ENCODE measurements at places on chromosomes 6 and 20. TPM values are rescaled to one million over a fixed set of nuclear protein-coding genes. Genes with fewer than 3 reads are reported as not detected.
A peak's percentile ranks its signal among the peaks of the same experiment; 100 is the strongest.

DNA sequence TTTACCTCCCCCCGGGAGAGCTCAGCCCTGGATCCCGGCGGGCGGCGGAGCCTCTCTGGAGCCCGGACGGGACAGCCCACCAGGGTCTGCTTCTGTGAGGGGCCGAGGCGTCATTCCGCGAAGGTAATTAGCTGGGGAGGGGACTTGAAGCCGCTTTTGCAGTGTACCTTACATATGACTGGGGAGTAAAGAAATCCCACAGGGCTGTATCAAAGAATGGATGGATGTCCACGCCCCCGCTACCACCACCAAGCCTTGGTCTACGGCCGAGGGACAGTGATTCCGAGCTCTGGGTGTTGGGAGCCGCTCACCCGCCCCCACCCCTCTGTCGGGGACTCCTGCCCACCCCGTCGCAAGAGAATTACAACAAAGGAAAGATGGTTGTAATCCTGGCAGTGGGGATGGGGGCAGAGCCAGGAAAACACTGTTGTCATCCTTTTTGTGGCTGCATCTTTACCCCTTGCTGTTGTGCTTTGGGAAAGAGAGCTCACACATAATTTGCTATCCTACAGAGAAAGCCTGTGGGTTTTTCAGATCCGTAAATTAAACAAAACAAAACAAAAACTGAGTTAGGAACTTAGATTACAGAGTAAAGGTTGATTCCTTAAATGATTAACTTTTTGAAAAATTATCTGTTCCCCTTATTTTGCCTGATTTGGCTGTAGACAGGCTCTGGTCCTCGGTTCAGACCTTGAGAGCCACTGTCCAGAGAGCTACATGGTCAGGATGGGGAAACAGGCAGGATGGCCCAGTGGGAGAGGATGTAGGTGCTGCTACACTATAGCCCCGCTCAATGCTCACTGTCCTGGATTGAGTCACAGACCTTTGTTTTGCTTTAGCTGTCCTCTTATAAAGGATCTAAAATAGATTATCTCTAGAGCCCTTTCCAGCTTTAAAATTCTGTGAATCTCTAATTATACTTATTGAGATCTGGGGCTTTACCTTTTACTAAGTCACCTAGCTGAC, 997 bp upstream of the FBXO30 start:
- DNase-seq: no peak

GRCh38 chr6:52135217-52135616, 47.8 kb upstream of the PKHD1 start:
- DNase-seq: no peak

GRCh38 chr6:125810445-125810844, 19.7 kb downstream of the NCOA7 start:
- DNase-seq: no peak

DNA sequence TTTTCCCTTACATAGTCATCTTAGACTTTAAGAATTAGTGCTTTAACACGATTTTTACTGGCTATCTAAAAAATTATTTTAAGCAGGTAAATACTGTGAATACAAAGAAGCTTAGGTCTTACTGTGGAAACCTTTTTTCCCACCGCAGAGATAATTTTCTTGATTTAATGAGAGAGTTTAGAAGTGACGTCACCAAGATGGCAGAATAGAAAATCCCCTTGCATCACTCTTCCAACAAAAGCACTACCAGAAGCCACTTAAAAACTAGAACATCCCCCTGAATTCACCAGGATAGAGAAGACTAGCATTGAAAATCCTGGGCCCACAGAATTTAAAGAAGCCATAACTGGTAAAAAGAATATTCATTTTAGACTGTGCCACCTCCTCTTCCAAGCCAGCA, 375.4 kb upstream of the PTCHD4 start:
- no peak for DNase-seq

The MUC21 gene
- total RNA-seq: not detected

- DNase-seq: no peak
Observed at GRCh38 chr20:40953856-40954255, 74.8 kb upstream of the TOP1 start.

GRCh38 chr6:149176971-149177667, 140.4 kb upstream of the TAB2 start:
- DNase-seq: no peak

- peak; percentile 17 for DNase-seq
Observed at GRCh38 chr6:43129434-43130194, 41.5 kb upstream of the SRF start.

The FOXS1 gene
- total RNA-seq: not detected

The CST5 gene
- total RNA-seq: not detected

GRCh38 chr6:15351631-15352030, 105.8 kb downstream of the JARID2 start:
- DNase-seq: no peak

- DNase-seq: no peak
Observed at GRCh38 chr20:3238616-3239025, 369 bp downstream of the SLC4A11 start.

The SEC23B gene
- 71.7 TPM for total RNA-seq

DNA sequence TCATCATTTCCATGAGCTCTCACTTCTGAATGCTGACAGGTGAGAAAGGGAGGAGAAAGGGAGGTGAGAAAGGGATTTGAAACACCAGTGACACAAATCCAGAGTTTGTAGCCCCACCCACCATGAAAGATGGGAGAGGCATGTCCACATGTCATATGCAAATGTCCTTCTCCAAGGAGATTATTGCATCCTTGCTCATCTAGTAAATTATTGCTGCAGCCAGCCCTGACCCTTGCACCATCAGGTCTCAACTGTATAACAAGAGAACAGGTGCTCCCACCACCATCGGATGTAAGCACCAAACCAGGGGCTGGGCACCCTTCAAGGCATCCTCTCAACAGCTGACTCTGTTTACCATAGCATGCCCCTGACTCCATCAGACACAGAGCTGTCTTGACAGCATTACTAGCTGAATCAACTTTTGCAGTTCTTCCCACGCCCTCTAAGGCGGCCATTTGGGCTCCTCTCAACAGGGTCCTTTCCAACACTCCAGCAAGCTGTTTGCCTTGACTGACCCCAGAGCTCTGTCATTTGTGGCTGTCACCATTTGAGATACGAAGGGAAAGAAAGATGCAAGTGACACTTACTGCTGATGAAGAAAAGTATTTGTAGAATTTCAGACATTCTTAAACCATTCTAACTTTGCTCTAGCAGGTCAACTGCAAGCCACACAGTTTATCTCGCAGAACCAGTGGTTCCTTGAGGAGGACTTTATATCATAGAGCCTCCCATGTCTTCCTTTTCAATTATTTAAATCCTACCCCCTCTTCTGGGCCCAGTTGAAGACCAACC, 14.2 kb downstream of the GFOD1 start:
- no peak for DNase-seq

- DNase-seq: peak; percentile 69
Observed at GRCh38 chr6:125587666-125588632, 161.5 kb upstream of the HEY2 start.

- no peak for DNase-seq
Observed at GRCh38 chr6:39553029-39553428, 172.2 kb downstream of the KIF6 start.

The PRND gene
- not detected for total RNA-seq

GRCh38 chr20:60228255-60228654, 270.0 kb downstream of the CDH26 start:
- DNase-seq: no peak

GRCh38 chr6:54878718-54879117, 32.1 kb downstream of the FAM83B start:
- DNase-seq: no peak

GRCh38 chr6:110492584-110492983, 16.2 kb upstream of the SLC22A16 start:
- DNase-seq: no peak

DNA sequence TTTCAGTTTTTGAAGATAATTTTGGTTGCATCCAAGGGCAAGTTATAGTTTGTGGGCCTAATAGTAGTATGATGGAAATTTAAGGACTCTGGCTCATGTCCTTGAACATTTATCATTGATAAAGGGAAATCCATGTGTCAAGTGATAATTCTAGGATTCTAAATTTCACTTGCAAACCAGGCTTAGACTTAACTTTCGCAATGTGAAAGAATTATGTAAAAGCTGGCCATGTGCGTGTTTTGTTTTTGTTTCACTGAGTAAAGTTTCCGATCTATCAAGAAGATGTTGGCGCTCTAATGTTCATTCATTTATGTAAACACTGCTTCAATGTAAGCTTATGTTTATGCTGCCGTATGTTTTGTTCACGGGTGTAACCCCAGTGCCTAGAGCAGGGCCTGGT, 302.0 kb downstream of the SOX4 start:
- DNase-seq: no peak

DNA sequence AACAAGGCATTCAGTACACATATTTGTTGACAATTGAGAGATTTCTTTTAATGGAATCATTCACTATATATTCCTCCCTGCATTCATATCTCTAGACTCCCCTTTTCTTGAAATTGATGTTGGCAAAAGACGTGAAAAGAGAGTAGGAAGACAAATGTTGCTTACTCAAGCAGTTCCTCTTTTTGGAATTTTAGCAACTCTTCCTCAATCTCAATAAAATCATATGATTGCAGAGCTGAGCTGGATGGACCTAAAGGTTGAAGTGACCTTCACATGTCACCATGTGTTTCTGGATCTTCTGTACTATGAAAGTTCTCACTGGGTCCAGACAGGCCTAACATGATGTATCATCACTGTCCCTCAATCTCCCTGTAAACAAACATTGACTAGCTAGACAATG, 18.6 kb downstream of the ADGRF1 start:
- DNase-seq: no peak

DNA sequence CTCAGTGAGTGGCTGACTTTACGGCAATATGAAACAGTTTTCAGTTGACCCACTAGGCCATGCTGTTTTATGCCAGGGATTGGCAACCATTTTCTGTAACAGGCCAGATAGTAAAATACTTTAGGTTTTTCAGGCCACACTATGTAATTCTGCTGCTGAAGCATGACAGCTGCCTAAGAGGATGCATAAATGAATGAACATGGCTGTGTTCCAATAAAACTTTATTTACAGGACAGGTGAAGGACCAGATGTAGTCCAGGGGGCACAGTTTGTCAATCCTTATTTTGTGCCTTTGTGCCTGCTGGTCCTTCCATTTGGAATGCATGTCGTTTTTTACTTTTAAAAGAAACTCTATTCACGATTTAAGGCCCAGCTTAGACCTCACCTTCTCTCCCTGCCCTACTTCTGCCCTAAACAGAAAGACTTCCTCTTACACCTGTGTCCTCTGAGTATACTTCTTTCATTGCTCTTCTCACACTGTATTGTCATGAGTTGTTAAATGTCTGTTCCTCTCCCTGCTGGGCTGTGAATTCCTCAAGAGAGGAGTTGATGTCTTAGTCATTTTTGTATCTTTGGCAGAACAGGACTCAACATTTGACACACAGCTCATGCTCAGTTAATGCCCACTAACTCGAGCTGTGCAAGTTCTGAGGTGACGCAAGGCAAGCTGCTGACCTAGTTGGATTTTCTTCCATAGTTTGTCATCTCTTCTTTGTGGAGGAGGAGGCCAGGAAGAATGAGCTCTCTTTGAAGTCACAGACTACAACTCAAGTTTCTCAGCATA, 90.1 kb upstream of the MAP7 start:
- DNase-seq: no peak

DNA sequence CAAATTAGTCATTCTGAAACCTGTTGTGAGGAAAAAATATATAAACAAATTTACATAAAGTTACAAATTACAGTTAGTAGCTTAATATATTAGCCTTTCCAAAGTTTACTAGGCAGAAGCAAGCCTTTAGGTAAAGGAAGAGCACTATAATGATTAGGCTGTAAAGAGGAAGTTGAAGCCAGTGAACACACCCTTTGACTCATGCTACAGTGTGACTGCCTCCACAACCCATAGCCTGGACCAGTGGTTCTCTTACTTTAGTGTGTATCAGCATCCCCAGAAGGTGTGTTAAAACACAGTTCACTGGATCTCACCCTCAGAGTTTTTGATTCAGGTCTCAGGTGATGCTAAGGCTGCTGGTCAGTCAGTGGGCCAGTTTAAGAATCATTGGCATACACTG, 91.4 kb upstream of the DEFB112 start:
- no peak for DNase-seq

DNA sequence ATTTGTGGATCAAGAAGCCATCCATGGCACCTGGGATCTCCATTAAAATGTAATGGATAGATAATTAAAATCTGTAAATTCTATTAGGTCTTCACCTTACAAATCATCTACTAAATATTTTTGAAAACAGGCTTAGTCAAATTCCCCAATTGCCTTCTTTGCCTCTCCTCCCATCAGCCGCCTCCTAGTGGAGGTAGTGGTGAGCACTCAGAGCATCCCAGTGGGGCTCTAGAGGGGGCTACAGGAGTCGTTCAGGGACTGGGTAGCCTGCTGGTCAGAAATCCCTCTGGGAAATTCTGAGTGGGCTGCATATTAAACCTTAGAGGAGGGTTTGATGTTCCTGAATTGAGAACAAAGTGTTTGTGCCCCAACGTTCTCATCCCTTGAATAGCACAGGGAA, 20.8 kb upstream of the PAX1 start:
- DNase-seq: no peak

- no peak for DNase-seq
Observed at GRCh38 chr6:117130125-117130524, 135.2 kb upstream of the VGLL2 start.

GRCh38 chr6:33298773-33299236, at the start of gene RGL2:
RGL2 (minus strand) TSS chr6:33298942; CDS start chr6:33298610, 332 bp downstream.
- no peak for DNase-seq

The VSX1 gene
- not detected for total RNA-seq

- no peak for DNase-seq
Observed at GRCh38 chr20:58868795-58869194, 16.3 kb downstream of the GNAS start.

- no peak for DNase-seq
Observed at GRCh38 chr20:32999603-33000250, 4.5 kb downstream of the SUN5 start.

- DNase-seq: no peak
Observed at GRCh38 chr6:2507016-2507415, 243.7 kb downstream of the MYLK4 start.

The TUBB gene
- 538 TPM for total RNA-seq

The RNF217 gene
- total RNA-seq: 12.8 TPM
